ENCODE measurements at places on chromosomes 5 and 9.

GRCh38 chr5:9596171-9596780, 33.9 kb downstream of the TAS2R1 start:
- no peak for DNase-seq

GRCh38 chr5:143703659-143704058, 108.3 kb upstream of the HMHB1 start:
- no peak for DNase-seq

DNA sequence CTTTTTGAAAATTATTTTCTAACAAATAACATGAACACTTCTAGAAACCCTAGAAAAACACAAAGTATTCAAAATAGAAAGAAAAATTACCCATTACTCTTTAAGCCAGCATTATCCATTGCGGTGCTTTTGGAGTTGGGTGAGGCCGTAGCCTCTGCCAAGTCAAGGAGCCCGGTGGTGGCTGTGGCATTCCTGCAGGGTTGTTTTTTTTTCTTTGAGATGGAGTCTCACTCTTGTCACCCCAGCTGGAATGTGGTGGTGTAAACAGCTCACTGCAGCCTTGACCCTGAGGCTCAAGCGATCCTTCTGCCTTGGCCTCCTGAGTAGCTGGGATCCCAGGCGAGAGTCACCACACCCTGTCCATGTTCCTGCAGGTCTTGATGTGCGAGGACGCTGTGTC, 8.2 kb upstream of the AHRR start:
- DNase-seq: no peak

DNA sequence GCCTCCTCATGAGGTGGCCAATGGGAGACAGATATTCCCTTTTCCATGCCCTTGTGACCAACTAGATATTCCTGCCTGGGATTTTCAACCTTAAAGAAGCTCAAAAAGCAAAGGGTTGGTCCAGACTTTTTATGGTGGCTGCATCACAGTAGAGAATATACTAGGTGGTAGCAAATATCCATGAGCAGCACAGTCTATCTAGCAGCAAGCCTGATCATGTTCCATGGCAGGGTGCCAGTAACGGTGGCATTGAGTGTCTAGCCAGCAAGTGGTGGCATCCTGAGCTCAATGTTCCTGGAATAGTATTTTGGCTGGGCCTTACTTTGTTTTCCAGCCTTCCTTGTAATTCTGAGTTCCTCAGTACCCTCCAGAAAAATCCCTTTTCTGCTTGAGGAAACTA, 25.8 kb downstream of the CDC25C start:
- no peak for DNase-seq

GRCh38 chr9:130639124-130639765, 25.1 kb upstream of the PRDM12 start:
- DNase-seq: no peak

- no peak for DNase-seq
Observed at GRCh38 chr9:91515074-91515687, 91.5 kb upstream of the NFIL3 start.

DNA sequence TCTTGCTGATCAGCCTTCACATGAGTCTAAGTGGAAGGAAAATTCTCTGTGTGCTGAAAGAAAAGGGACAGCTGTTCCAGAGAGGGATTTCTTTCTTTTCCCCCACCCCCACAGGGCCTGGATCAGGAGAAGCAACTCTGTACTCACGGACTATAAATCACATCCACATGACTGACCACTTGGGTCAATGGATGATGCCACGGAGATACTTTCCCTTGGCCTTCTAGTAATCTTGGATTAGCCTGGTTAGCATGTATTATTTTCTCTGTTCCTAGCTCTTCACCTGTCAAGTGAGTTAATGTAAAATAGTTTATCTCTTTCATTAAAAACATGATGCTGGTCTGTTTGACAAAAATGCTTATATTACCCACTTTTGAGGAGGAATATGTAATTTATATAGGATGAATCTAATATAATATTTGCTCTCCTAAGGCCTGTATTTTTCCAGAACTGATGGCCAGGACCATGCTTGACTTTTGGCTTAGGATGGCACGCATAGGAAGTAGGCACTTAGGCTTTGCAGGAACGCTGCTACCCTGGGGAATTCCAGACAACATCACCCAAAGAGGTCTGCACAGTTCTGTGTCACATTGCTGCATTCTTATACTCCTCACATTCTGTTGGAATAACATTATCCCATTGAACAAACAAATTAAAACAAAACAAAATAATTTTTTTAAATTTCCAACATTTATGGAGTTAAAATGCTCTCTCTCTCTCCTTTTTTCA, 892.1 kb downstream of the TLE1 start:
- DNase-seq: no peak

- DNase-seq: no peak
Observed at GRCh38 chr5:176636426-176636825, 6.0 kb downstream of the EIF4E1B start.
